ENCODE measurements at places on chromosomes 11 and 22.

- DNase-seq: no peak
Observed at GRCh38 chr11:77449060-77449521, 24.8 kb downstream of the PAK1 start.

- DNase-seq: no peak
Observed at GRCh38 chr11:134789104-134789503, 377.1 kb upstream of the B3GAT1 start.

DNA sequence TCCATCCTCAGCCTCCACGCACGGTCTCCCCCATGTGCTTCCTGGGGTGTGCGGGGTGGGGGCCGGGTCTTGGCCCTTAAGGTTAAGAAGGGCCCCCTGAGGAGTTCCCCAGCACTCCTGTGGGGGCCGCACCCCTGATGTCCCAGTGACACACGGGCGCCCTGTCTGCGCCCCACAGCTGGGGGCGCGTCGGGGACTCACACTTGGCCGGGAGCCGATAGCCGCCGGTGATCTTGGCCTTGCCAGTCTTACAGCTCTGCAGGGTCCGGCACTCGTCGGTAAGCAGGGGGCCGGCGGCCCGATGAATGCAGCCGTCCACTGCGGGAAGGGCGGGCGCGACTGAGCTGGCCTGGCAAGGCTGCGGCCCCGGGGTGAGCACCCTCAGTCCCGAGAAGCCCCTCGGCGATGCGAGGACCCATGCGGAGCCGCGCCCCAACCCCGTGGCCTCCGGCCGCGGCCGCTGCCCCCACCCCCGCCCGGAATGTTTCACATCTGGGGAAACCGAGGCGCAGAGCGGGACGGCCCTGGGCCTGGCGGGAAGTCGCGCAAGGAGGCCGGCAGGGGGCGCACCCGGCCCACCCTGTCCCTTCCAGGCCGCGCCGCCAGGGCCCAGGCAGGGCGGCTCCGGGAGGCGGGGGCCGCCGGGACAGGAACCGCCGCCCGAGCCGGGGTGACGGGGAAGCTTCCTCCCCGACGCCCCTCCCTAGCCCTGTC lies 13.9 kb downstream of the OTUB1 start:
- peak; percentile 84 for DNase-seq

DNA sequence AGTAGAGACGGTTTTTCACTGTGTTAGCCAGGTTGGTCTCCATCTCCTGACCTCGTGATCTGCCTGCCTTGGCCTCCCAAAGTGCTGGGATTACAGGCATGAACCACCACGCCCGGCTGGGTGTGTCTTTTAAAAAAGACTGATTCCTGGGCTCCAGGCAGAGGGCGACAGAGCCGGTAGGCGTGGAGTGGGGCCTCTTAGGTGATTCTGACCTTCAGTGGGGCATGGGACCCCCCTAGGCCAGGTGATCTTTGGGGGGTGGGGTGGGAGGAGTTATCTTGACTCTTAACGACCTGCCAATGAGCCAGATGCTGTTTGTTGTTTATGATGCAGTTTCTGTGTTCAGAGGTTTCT lies 12.9 kb upstream of the SORL1-AS1 start:
- DNase-seq: no peak

- DNase-seq: no peak
Observed at GRCh38 chr11:94834911-94835593, 66.9 kb downstream of the AMOTL1 start.

GRCh38 chr22:41436322-41437113 lies 10.1 kb downstream of the TOB2 start:
- no peak for DNase-seq
